ENCODE measurements at places on chromosomes 12 and 14.

DNA sequence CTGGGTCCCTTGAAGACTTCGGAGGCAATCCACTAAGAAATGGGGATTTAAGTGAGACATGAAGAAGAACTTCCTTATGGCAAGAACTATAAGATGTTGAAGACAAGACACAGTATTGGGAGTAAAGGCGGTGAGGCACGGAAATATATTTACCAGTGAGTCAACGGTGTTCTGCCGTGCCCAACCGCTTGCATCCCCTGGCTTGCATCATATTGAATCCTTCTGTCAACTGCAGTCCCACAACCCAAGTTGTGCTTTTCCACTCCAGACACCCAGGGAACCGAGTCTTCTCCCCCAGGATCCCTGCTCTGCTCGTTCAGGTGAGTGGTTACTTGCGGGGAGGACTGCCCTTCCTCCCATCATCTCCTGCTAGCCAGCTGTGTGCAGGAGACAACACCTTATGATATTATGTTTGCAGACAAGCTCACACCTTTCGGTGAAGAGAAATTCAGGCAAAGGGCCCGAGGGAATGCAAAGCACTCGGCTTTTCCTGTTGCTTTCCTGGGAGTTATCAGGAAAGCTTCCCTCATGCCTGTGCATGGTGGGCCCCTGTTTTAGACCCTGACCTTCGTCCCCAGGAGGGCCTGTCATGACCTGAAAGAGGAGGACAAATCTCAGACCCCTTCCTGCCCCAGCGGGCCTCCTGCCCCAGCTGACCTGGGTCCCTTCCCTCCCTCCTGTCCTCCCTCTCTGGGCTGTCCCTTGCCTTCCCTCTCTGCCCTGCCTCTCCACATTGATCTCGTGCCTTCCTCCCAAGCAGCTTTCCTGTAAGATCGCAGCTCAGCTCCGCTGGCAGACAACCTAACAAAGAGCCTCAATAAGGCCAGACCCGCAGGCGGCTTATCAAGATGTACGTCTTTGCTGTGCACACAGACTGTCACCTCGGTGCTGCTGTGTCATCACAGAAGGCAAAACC lies 4.3 kb upstream of the LRTM2 start:
- no peak for DNase-seq

GRCh38 chr14:73753124-73753886 lies 39.1 kb upstream of the PNMA1 start:
- no peak for DNase-seq

DNA sequence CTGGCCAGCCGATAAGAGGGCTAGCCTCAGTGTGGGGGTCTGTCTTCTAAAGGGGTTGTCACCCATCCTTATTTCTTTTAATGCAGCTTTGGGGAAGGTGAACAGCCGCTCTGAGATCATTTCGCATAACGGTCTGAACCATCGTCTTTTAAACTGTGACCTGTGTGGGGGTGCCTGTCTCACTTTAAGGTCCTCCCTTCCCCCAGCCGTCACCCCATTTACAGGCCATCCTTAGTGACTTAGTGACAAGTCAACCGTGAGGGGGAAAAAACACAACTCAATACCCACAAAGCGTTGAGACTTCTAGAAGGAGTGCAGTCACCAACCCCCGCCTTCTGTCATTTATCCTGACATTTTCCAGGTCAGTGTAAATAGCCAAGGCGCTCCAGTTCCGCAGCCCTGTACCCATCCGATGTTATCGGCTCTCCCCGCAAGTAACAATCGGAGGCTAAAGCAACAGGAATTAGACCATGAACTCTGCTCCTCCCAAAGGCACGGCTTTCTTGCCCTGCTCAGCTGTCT lies 505 bp upstream of the DENND5B start:
- peak; percentile 36 for DNase-seq

DNA sequence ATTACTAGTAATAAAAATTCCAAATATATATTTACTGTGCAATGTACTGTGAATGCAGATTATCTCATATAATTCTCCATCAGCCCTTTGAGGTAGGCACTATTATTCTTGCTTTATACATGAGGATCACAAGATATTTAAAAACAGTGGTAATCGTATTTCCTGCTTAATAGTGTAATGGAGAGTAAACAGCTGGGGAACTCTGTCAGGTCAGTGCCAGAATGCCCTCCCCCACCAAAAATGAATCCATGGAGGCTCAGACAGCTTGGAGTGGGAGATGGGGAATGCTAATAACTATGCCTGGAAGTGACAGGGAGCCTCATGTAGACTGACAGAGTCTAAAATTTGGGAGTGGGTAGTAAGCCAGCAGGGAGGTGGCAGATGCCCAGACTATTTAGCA lies 153.6 kb downstream of the PAH start:
- no peak for DNase-seq

GRCh38 chr12:63301311-63301710 lies 150.3 kb upstream of the AVPR1A start:
- no peak for DNase-seq

DNA sequence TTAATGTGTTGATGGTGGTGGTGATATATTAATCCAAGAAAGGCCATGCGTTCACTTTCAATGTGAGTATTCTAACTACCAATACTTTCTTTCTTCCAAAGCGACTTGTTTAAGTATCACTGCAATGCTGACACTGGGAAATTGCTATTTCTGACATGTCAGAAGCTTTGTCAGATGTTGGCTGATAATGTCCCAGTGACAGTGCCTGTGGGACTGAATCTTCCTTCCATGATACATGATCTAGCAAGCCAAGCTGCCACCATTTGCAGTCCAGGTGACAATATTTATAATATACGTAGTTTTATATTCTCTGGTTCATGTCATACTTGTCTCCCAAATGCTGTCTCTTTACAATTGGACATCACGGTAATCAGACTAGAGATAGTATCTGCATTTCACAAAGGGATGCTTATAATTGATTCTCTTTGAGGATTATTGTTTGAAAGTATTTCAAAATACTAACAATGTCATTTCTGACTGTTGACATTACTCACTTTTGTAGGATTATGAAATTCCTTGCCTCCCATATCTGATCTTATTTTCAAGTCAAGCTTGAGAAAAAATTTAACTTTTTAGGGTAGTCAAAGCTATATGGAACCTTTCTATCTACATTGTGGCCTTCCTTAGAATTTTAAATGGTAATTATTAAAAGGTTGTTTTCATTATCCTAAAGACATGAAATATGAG lies 57.3 kb downstream of the KNTC1 start:
- DNase-seq, result no peak

DNA sequence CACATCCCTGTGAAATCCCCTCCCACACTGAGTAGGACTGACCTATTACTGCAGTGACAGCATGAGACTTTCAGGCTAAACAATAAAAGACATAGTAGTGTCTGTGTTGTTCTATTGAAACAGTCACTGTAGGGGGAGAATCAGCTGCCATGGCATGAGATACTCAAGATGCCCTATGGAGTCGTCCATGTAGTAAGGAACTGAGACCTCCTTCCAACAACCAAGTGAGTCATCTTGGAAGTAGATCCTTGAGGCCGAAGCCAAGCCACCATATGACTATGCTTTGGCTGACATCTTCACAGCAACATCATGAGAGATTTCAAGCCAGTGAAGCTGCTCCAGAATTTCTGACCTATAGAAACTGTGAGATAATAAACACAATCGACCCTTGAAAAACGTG lies 12.1 kb upstream of the LRP6 start:
- no peak for DNase-seq

GRCh38 chr14:85273099-85273677 lies 256.8 kb upstream of the FLRT2 start:
- DNase-seq, result no peak

DNA sequence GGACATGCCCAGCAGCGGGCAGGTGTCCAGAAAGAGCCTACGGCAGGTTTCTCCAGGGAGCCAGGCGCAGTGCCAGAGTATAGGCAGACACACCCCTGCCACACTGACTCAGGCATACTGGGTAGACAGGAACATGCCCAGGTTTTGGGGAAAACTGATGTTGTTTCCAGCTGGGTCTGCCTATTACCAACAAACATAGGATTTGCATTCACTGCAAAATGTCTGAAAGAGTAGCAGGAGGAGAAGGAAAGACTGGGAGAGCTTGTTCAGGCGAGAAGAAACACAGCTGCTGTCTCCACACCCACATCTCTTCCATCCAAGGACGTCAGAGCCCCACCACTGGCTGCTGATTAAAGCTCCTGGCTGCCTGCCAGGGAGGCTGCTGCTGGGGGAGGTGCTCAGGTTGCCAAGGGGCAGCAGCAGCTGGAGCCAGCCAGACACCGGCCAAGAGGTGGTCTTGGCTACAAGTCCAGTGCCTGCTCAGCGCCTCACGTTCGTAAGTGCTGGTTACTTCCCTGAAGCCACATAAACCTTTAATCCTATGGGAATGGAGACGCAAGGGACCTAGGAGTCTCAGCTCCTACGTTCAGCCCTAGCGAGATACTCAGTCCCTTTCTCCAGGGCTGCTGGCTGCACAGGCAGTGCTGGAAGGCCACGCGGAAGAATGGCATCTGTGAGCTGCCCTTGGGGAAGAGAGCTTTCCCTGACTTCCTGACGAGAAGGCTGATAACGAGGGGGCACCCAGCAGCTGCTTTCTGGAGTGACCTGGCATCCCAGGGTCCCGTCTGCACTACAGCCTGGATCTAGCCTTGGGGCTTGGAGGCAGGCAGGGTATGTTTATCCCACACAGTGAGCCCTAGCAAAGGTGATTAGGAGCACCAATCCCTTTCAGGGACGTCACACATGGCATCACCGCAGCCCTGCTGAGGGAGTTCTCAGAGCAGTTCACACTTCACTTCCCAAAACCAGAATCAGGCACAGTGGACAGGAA lies 58.1 kb downstream of the PLEKHG3 start:
- DNase-seq, result peak; percentile 92

DNA sequence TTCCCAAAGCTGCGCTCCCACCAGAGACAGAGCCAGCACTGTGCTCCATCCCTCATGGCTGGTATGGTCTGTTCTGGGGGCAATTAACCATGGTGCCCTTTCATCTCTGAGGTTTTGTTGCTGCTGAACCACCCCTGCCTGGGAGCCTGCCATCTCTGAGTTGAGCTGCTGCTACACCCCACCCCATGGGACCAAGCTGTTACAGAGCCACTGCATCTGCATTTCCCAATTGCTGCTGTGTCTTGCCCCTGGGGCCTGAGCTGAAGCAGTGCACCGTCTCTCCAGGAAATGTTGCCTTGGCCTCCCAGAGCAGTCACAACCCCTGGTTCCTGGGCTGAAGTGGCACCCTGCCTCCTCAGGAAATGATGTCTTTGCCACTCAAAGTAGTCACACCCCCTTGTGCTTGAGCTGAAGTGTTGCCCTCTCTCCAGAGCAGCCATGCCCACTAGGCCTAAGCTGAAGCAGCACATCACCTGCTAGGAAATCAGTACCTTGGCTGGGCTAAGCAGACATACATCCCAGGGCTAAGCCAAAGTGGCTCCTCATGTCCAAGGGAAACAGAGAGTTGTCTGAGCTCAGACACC lies 140.3 kb downstream of the RERGL start:
- DNase-seq, result no peak

GRCh38 chr14:101404426-101405170 lies 156.7 kb upstream of the DIO3 start:
- no peak for DNase-seq

- DNase-seq, result no peak
Measured at GRCh38 chr12:75981247-75982168, 50.1 kb downstream of the PHLDA1 start.

- DNase-seq, result no peak
Measured at GRCh38 chr14:33273978-33274377, 335.3 kb downstream of the NPAS3 start.

DNA sequence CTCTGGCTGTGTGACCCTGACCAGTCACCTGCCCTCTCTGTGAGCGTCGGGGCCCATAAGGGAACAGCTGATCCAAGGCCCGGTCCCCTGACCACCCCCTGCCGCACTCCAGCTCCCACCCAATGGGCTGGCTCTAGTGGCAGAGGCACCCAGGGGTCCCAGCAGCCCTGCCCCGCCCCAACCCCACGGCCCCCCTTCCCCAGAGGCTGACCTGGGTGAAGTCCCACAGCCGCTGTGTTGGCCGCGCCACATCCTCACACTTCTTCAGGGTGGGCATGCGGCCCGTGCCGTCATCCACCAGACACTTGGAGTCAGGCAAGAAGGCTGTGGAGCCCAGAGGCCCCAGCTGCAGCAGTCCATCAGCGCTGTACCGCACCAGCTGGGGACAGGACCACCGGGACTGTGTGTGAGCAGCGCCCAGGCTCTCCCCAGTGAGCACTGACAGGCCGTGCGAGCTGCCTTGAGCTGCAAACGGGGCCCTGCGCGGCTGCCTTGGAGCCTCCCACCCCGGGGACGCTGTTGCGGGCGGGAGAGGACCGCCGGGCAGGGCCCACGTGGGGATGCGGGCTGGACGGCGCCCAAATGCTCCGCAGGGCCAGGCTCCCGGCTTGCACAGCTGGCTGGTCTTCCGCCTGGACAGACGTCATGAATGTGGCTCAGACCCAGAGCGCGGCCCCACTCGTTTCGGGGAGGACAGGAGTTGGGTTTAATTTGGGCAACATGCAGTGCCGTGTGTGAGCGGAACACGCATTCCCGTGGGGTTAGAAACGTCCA lies 53.5 kb downstream of the NOC4L start:
- peak; percentile 61 for DNase-seq

DNA sequence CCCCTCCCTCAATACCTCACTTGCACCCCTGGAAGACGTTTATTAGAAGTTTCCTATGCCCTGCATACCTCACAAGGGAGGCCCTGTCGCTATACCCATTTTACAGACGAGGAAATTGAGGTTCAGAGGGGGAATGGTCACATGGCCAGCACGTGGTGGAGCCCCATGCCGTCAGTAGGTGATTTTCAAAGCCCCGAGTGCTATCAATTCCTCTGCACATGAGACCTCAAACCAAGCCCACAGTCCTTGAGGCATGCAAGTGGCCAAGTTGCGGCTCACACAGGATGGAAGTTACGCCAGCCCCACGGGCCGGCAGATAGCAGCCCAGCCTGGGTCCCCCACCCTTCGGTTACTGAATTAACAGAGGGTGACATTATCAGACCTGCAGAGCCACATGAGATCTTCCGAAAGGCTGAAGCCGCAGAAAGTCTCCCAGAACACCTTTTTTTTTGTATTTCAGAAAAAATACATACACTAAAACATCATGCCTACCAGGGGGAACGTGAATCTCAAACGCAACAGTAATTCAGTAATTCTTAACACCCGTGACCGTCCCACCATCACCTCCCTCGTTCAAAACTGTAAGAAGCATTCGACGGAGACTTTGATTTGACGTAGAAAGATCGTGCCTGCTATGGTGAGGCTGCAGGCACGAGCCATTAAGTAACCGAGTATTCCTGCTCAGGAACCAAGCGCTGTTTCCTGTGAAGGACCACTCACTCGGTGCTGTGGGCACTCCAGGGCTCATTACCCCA lies 129.0 kb downstream of the RFLNA start:
- no peak for DNase-seq

DNA sequence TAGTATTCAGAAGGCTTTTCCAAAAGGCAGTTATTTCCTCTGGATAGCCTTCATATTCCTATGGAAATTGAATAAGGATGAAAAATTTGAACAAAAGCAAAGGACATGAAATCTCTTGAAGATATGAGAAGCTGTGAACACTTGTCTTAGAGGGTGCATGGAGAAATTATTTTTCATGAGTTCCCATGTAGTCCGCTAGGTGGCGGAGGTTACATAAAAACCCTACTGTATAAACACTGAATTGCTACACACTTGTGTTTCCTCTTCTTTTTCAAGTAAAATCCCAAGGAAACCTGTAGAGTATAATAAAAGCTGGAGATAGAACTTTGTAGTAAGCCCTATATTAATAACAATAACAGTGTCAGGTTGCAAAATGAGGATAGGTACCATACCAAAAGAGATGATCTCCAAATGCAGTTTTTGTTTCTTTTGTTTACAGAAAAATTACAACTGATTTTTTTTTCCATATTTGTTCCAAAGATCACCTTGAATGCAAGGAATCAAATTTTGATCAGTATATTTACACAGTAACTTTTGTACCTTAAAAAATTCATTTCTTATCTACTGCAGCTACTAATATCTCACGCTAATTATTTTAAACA lies 37.8 kb upstream of the OR4E1 start:
- DNase-seq, result no peak

All from femur (tissue), 1 donor.